Neuronal stem cell (in vitro differentiated cells): ENCODE measurements at places on chromosomes 6 and 20.

DNA sequence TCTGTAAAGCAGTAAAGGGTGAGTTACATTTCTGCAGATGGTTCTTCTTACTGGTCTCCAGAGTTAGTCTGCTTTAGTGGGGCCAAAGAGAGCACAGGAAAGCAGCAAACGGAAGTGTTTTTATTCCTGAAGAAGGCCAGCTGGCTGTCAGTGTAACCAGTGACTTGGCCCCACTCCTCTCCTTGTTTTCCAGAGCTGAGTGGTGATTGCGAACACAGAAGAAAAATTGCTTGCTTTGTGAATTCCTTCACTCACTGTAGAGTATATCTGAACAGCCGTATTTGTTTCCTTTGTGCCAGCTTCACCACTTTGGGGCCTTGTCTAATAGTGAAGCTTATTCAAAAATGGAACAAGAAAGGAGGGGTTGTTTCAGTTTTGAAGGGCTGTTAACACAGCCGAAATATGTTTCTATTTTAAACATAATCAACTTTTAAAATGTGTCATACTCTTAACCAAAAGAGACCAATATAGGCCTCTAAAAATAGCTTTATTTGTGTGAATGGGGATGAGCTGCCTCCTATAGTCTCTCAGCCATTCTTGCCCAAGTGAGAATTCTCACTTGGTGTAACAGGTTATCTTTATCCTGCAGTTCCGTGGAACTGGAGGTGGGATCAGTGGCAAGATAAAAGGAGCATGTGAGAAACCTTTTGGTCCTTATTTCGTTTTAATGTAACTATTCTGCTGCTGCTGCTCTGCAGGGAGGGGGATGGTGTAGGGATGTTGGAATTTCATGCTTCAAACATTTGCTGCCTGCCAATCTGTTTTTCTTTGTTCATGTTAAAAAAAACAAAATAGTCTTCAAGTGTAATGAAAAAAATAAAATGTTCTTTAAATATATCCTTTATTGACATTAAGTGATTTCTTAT is 37.8 kb downstream of the ZC2HC1B start:
- H3K4me3 ChIP-seq: no peak overlapping the region
- H3K36me3 ChIP-seq: no peaks in the 10 kb centered on the region
- DNase-seq: no peak
- no peaks in the 10 kb centered on the region for H3K4me1 ChIP-seq
- no peak overlapping the region for H3K27ac ChIP-seq

GRCh38 chr6:120646101-120646500 is 688.2 kb downstream of the TBC1D32 start:
- H3K4me1 ChIP-seq: peaks cover 3% of the 10 kb centered on the region
- no peak overlapping the region for H3K27ac ChIP-seq
- H3K36me3 ChIP-seq: no peaks in the 10 kb centered on the region
- H3K4me3 ChIP-seq: no peak overlapping the region

- peaks cover 4% of the 10 kb centered on the region for H3K4me1 ChIP-seq
- peak overlapping the region; percentile 81 for H3K4me3 ChIP-seq
- DNase-seq: no peak
- H3K27ac ChIP-seq: no peak overlapping the region
Measured at GRCh38 chr20:45857882-45858216, 435 bp downstream of the ZSWIM3 start.

- peaks cover 2% of the 10 kb centered on the region for H3K4me1 ChIP-seq
- H3K36me3 ChIP-seq: no peaks in the 10 kb centered on the region
- no peak overlapping the region for H3K4me3 ChIP-seq
- H3K27me3 ChIP-seq: no peaks in the 10 kb centered on the region
- no peak overlapping the region for H3K27ac ChIP-seq
Measured at GRCh38 chr20:5657190-5657875, 92.9 kb upstream of the SHLD1 start.

- peak overlapping the region; percentile 67 for H3K4me3 ChIP-seq
- no peaks in the 10 kb centered on the region for H3K27me3 ChIP-seq
- peaks cover 10% of the 10 kb centered on the region for H3K4me1 ChIP-seq
Measured at GRCh38 chr6:170584954-170585498, 589 bp upstream of the PDCD2 start.

GRCh38 chr20:25281541-25281991 is 33.7 kb downstream of the PYGB start:
- DNase-seq: no peak
- peaks cover 74% of the 10 kb centered on the region for H3K36me3 ChIP-seq
- no peak overlapping the region for H3K27ac ChIP-seq
- H3K27me3 ChIP-seq: no peaks in the 10 kb centered on the region
- H3K4me3 ChIP-seq: no peak overlapping the region

- H3K4me3 ChIP-seq: no peak overlapping the region
- no peak overlapping the region for H3K27ac ChIP-seq
- no peaks in the 10 kb centered on the region for H3K4me1 ChIP-seq
- DNase-seq: no peak
Measured at GRCh38 chr6:11999246-11999645, 12.9 kb upstream of the HIVEP1 start.

GRCh38 chr20:34705008-34705396 is 858 bp downstream of the TP53INP2 start:
- H3K27ac ChIP-seq: no peak overlapping the region
- H3K27me3 ChIP-seq: peaks cover 14% of the 10 kb centered on the region
- no peaks in the 10 kb centered on the region for H3K36me3 ChIP-seq
- H3K4me3 ChIP-seq: peak overlapping the region; percentile 89
- peaks cover 2% of the 10 kb centered on the region for H3K4me1 ChIP-seq

GRCh38 chr6:7911345-7911725 is 747 bp upstream of the TXNDC5 start:
- peaks cover 4% of the 10 kb centered on the region for H3K4me1 ChIP-seq
- H3K4me3 ChIP-seq: no peak overlapping the region
- H3K27ac ChIP-seq: no peak overlapping the region

- H3K4me3 ChIP-seq: no peak overlapping the region
- H3K36me3 ChIP-seq: peaks cover 38% of the 10 kb centered on the region
- no peaks in the 10 kb centered on the region for H3K4me1 ChIP-seq
- no peak for DNase-seq
Measured at GRCh38 chr6:167915139-167915538, 82.3 kb upstream of the KIF25 start.

- no peak for DNase-seq
- H3K36me3 ChIP-seq: no peaks in the 10 kb centered on the region
- H3K4me3 ChIP-seq: no peak overlapping the region
Measured at GRCh38 chr6:41659935-41660334, 21.7 kb downstream of the MDFI start.

DNA sequence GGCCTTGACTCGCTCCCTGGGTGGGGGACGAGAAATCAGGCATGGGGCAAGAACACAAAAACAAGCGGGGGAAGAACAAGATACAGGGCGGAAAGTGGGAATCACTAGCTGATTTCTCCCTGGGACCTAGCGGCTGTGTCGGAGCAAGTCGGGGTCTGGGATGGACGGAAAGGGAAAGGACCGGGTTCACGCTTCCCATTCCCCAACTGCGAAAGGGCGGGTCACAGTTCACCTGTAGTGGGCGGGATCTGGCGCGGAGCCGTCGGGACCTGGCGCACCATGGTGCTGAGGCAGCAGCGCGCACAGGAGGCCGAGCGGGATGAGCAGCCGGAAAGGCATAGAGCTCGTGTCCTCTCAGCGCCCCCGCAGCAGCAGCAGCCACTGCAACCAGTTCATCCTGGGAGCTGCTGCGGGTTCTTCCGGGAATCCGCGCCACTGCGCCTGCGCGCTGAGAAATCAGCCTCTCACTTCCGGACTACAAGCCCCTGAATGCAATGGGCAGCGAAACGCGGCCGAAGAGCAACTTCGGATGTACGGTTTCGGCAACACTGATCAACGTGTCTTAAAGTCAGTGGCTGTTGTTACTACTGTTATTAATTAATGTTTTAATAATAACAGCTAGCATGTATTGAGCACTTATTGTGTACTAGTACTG is at the start of gene EDEM2:
EDEM2 (minus strand) TSS at position 417 of the 655 bp plus-strand sequence; CDS start at position 339, 78 bp downstream.
- H3K4me3 ChIP-seq: peak within 1 kb of the TSS; percentile 71
- no peaks in the 10 kb centered on the region for H3K36me3 ChIP-seq
- no peaks in the 10 kb centered on the region for H3K4me1 ChIP-seq
- H3K27me3 ChIP-seq: no peaks in the 10 kb centered on the region
- peak within 1 kb of the TSS; percentile 60 for H3K27ac ChIP-seq

- no peak overlapping the region for H3K4me3 ChIP-seq
- H3K27me3 ChIP-seq: no peaks in the 10 kb centered on the region
- no peak overlapping the region for H3K27ac ChIP-seq
Measured at GRCh38 chr6:14309951-14310445, 192.4 kb downstream of the CD83 start.

DNA sequence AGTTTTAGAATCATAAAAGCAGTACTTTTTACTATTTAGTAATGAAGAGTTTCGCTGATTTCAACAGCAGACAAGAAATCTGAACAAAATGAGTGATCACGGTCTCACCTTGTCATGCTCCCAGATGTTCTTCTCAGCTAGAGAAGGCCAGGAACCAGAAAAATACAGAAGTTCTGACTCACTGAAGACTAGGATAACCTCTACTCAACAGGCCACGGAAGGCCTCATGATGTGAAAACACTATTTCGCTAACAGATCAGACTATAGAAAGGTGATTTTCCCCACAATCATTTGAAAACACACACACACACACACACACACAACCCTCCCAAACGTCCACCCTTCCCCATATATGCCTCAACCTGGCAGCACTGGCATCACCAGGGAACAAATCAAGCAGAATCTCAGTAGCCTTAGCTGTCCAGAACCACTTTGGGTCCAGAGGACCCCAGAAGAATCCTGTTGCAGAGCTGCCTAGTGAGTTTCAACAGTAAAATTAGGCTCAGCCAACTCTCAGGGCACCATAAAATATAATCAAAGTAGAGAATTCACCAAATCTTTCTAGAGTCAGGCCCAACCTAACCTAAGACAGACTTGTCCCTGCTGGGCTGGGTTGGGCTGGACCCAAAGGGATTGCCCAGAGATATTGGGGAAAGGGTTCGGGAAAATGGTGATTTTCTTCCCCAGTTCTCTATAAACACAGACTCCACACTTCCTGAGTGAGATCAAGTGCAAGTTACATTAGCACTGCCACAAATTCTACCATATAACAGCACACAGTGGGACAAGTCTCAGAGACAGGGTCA is 7.9 kb downstream of the EXOC2 start:
- no peak for DNase-seq
- no peak overlapping the region for H3K27ac ChIP-seq
- H3K4me3 ChIP-seq: no peak overlapping the region
- no peaks in the 10 kb centered on the region for H3K27me3 ChIP-seq
- peaks cover 8% of the 10 kb centered on the region for H3K36me3 ChIP-seq

DNA sequence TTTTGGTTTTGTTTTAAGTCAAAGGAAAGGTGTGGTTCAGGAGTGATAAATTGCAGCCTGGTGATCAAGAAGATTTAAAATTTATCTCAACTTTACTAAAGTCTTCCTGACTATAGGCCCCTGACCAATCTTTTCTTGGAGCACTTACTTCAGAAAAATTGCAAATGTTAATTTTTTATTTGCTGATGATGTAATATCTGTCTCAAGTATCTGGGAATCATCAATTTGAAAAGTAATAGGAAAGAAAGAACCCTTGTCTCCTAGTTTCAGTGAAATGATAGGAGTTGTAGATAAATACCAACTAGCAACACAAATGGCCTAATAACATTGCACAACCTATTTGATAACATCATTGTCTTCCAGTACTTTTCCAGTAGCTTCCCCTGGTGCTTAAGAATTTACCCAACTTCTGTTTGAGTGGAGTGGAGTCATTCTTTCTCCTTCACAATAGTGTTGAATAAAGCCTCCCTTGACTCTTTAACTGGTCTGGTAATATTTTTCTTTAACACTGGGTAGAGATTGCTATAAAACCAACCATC is 648.3 kb upstream of the ADGRB3 start:
- H3K27me3 ChIP-seq: no peaks in the 10 kb centered on the region
- no peak overlapping the region for H3K27ac ChIP-seq
- DNase-seq: no peak
- H3K36me3 ChIP-seq: no peaks in the 10 kb centered on the region
- no peaks in the 10 kb centered on the region for H3K4me1 ChIP-seq

- no peak for DNase-seq
- H3K27me3 ChIP-seq: no peaks in the 10 kb centered on the region
- H3K27ac ChIP-seq: no peak overlapping the region
- H3K4me1 ChIP-seq: peaks cover 3% of the 10 kb centered on the region
- H3K36me3 ChIP-seq: no peaks in the 10 kb centered on the region
- no peak overlapping the region for H3K4me3 ChIP-seq
Measured at GRCh38 chr6:157996918-157997702, 15.4 kb downstream of the SYNJ2 start.

GRCh38 chr20:3927486-3928291 is 38.5 kb downstream of the PANK2 start:
- DNase-seq: no peak
- H3K27ac ChIP-seq: no peak overlapping the region
- H3K4me1 ChIP-seq: peaks cover 5% of the 10 kb centered on the region
- H3K27me3 ChIP-seq: no peaks in the 10 kb centered on the region

DNA sequence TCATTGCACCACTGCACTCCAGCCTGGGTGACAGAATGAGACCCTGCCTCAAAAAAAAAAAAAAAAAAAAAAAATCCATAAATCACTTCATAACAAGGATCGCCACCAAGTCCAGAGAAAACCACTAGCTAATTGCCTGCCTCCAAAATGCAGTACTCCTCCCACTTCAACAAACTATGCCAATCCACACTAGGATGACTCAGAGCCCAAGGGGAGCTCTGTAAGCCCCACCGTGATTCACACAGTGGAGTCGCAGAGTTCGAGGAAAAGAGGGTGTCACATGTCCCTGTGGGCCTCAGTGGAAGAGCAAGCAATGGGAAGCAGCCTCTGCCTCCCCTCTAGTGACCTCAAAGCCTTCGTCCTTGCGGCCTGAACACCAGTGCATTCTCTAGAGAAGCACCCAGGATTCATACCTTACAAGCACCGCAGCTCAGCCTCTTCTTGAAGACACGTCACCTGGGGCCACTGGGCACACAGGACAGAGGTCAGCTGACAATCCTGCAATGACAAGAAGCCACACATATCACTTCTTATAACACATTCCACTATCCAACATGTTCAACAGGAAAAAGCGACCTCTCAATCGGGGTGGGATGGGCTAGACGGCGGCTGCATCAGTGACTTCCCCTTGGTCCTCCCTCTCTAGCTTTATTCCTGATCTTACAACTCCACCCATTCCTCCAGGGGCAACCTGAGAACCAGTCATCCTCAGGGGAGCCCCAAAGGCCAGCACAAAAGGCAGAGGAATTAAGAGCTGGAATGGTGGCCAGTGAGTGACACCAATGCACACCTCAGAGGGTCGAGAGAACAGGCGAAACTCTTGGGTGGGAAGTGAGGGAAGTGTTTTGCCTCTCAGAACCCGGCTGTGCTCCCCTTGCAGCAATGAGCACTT is 8.9 kb downstream of the SNHG17 start:
- no peaks in the 10 kb centered on the region for H3K27me3 ChIP-seq
- H3K27ac ChIP-seq: no peak overlapping the region
- H3K4me1 ChIP-seq: no peaks in the 10 kb centered on the region

- H3K27ac ChIP-seq: no peak overlapping the region
- peaks cover 2% of the 10 kb centered on the region for H3K27me3 ChIP-seq
- no peaks in the 10 kb centered on the region for H3K36me3 ChIP-seq
- no peaks in the 10 kb centered on the region for H3K4me1 ChIP-seq
Measured at GRCh38 chr20:4740774-4741431, 19.2 kb downstream of the PRND start.

DNA sequence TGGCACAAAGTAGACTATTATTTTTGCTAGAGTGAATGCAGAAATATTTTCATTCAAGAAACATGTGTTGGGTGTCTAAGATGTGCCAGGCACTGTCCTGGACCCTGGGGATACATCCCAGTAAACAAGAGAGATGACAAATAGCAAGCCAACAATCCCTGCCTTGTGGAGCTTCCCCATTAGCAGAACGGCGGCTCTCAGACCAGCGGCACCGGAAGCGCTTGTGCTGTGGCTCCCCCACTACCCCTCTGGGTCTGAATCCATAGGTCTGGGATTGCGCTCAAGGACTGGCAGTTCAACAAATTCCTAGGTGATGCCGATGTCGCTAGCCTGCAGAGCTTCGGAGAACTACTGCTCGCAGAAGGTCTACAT is 98.5 kb upstream of the AGPAT4 start:
- H3K4me3 ChIP-seq: no peak overlapping the region
- no peak for DNase-seq
- H3K4me1 ChIP-seq: peaks cover 6% of the 10 kb centered on the region
- H3K36me3 ChIP-seq: peaks cover 3% of the 10 kb centered on the region
- no peaks in the 10 kb centered on the region for H3K27me3 ChIP-seq
